ENCODE measurements at places on chromosomes 11 and 22.

DNA sequence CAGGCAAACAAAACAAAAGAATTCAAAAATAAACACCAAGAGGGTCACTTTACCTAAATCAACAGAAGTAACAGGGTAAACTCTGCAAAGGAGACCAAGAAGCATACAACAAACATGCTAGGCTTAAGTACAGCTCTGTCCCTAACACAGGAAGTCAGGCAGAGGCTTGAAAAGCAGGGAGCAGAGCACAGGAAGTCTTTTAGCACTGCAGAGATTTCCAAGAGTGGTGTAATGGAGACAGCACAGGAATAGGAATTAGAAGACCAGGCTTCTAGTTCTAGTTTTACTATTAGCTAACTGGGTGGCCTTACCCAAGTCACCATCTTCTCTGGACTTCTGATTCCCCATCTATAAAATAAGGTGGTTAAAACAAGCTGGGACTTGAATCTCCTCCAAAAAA is 1.9 kb downstream of the RBFOX2 start:
- no peak for DNase-seq

- no peak for DNase-seq
These were observed 80.9 kb downstream of the TIMP3 start for GRCh38 chr22:32882360-32882755.

DNA sequence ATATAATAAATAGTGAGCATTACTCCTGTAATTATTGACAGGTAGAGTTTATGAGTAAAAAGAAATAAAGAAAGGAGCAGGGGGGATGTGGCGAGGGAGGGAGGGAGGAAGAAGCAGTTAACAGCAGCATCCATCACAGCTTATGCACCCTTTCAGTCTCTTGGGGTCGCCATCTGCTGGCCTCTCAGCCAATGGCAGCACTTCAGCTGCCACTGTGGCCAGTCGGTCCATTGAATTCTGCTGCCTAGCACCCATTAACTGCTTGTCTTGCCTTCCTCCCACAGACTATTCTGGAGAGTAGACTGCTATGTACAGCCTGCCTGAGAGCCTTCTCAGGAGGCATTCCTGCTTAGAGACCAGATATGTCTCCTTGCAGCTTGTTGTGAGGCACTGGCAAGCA is 388.3 kb downstream of the TENM4 start:
- DNase-seq = no peak

DNA sequence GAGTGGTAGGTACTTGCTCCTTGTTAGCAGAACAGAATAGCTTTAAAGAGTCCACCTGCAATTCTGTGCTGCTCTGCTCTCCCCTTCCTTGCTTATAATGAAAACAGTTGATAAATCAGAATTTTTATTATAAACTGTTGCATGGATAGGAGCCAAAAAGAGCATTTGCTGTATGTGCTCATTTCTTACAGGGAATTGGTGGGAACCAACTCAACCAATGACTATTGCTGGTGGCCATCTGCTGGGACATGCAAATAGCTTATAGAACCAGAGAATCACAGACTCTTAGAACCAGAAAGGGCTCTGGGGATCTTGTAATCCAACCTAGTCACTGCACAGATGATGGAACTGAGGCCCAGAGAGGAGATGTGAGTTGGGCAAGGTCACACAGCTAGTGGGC is 43.1 kb upstream of the NECTIN1 start:
- no peak for DNase-seq

GRCh38 chr22:17085277-17086181 is 729 bp downstream of the IL17RA start:
- peak; percentile 75 for DNase-seq

- DNase-seq = no peak
These were observed at the start of gene SLC5A4 for GRCh38 chr22:32255217-32255616. Gene SLC5A4, minus strand, starts transcription at chr22:32255347. Its CDS starts 18 bp downstream, at chr22:32255329.

DNA sequence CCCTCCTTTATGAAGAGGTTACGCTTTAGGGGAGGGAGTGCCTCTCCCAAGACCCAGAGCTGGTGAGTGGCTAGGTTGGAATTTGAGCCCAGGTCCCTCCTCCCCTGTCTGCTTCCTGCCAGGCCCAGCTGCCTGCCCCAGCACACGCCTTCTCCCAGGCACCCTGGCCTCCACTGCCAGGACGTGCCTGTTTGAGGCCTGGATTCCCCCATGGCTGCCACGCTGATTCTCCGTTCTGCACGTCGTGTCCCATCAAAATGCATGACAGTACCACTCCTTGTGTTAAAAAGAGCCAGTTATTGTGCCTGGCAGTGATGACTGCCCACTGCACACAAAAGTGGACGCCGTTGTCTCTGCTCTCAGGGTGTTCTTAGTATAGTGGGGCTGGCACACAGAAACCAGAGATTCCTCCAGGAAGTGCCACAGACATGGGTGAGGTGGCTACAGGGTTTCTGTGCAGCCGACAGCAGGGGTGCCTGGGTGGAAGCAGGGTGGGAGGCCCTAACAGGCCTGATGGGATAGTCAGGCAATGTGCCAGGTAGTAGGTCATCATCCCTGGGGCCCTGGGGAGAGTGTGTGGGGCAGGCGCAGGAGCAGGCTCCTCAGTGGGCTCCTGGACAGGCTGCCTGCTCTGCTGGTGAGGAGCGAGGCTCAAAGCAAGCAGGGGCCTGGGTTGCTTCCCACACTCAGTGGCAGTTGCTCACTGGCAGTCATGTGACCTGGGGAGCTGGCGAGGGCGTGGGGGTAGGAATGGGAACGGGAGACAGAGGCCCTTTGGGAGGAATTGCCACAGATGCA is 24.2 kb downstream of the MED15 start:
- peak; percentile 68 for DNase-seq

DNA sequence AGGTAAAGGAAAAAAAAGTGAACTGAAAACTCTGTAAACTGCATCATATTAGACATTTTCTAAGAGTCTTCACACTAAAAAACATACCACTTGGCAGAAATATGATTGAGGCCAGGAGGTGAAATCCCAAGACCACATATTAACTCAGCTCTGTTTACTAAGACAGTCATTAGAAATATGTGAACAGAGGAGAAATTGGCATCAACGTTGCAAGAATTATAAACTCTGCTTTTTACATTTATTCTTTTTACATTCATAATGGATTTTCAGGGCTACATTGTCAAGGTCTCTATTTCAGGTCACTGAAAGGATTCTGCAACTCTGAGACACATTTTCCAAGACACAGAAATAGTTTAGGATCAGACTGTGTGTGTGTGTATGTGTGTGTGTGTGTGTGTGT is 1364.0 kb downstream of the LRRC4C start:
- DNase-seq = no peak

DNA sequence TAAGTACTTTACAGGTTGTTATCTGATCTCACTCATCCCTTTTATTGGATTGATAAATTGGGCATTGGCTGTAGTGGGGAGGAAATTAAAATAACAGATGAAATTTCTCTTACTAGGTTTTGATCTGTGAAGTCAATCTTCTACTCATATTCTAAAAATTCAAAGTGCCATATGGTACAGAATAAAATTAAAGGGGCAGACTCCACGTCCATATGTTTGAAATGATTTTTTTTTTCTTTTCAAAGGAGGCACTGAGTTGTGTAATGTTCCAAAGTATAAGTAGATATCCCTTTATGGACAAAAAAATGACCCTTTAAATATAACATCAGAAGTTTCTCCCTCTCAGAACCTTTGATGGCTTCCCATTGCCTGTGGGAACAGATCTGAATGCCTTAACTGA is 207.4 kb downstream of the DBX1 start:
- DNase-seq = no peak

GRCh38 chr22:36478966-36479365 is 2.5 kb downstream of the TXN2 start:
- no peak for DNase-seq

DNA sequence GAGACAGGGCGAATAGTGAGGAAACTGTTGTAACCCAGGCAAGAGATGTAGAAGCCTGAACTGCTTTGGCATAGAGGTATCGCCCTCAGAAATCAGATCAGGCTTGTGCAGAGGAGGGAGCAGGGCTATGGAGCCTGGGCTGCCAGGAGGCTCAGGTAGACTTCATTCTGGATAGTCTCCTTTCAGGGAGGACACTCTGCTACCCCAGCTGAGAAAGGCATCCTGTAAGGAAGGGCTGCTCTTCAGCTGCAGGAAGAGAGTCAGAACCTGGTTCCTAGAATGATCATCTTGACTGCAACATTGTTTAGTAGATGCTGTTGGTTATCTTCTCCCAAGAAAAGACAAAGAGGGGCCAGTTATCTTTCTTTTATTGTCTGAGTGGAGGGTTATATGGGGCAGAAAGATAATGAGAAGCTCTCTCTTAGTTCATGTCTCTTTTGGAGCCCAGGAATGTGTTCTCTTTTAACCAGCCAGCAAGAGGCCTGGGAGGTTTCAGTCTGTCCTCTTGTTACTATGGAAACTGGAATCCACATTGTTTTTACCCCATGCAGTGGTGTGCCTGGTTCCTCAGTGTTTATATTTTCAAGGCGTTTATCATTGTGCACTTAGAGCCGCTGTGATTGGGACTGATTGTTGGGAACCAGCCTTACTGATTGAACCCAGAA is 95.7 kb downstream of the STIM1 start:
- no peak for DNase-seq

- DNase-seq = no peak
These were observed 63.2 kb downstream of the SGSM3 start for GRCh38 chr22:40433416-40434090.

DNA sequence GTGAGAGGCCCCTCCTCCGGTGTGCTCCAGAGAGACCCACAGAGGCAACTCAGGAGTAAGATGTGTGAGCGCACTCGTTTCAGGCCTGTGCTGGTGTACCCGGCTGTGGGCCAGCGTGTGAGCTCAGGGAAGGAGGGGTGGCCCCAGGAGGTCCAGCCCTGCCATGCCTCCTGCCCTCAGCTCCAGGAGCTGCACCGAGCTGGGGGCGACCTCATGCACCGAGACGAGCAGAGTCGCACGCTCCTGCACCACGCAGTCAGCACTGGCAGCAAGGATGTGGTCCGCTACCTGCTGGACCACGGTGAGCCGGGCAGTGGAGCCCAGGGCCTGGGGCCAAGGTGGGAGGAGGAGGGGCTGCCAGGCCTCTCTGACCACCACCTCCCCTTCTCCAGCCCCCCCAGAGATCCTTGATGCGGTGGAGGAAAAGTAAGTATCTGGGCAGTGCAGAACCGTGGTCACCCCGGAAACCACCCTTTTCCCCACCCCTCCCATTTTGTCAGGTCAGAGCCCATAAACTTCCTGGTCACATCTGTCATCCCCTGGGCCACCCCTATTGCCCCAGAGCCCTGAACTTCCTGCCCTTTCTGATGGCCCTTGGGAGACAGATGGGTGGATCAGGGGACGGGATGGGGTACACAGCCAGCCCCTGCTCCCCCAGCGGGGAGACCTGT is 2.5 kb upstream of the MDK start:
- DNase-seq = no peak

DNA sequence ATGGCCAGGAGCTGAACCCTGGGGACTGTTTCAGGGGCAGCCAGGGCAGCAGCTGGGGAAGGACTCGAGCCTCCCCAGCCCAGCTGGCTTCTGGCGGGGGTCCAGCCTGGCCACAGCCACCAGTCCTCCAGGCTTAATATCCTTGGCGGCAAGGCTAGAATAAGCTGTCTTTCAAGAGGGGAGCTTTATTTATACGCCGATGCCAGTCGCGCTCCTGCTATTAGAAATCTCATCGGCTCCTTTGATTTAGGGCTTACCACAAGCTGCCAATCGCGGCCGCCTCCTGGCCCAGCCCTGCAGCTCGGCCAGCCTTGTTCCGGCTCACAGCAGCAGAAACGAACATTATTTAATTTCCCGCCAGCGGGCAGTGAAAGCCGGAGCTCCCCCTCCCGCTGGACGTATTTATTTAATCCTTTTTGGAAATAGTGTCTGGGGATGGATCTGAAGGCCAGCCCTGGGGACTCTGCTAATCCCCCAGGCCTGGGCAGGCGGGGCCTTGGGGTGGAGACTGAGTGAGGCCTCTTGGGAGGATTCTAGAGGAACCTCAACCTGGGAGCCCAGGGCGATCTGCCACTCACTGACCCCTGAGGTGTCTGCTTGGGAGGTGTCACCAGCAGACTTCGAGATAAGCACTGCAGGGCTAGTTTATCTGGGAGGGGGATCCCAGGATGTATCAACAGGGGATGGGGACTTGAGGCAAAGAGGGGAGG is 363.1 kb downstream of the MN1 start:
- DNase-seq = no peak

DNA sequence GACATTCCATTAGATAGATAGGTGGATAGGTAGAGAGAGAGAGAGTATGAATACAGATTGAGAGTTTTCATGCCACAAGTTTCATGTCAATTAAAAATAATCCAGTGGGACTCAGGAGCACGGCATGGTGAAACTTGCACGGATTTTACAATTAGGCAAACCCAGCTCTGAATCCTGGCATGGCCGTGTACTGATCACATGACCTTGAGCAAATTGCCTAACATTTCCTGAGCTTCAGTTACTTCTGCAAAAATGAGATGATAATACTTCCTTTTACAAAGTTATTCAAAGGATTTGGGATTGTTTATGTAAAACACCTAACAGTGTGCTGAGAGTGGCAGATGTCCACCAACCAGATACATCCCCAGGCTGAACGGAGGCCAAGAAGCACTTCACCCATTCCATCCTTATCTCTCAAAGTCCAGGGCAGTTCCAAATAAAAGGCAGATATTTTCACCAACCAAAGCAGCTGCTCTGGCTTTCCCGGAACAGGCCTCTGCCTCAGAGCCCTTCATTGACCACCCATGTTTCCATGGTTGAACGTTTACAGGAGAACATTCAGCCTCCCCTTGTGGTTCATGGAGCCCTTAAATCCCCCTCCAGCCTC is 17.9 kb downstream of the APLNR start:
- no peak for DNase-seq

Data from Right ventricle myocardium superior (tissue), 1 donor.